ENCODE measurements at places on chromosomes 16 and 17.
A peak's percentile ranks its signal among the peaks of the same experiment; 100 is the strongest.

DNA sequence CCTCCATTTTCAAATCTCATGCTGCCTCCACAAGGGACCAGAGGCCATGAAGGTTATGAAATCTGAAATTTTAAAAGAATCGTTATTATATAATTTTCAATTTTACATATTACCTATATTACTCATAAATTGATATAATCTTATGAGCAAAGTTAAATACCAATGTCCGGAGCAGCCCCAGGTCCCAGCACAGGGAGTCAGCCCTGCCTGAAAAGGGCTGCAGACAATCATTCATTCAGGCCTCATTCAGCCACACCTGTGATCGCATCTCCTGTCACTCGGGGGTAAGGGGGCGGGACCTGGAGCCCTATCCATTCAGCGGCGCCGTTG is 172.5 kb downstream of the AHSP start:
- no peak for DNase-seq

- no peak for DNase-seq
Measured at GRCh38 chr17:7407082-7407481, 563 bp upstream of the NLGN2 start.

DNA sequence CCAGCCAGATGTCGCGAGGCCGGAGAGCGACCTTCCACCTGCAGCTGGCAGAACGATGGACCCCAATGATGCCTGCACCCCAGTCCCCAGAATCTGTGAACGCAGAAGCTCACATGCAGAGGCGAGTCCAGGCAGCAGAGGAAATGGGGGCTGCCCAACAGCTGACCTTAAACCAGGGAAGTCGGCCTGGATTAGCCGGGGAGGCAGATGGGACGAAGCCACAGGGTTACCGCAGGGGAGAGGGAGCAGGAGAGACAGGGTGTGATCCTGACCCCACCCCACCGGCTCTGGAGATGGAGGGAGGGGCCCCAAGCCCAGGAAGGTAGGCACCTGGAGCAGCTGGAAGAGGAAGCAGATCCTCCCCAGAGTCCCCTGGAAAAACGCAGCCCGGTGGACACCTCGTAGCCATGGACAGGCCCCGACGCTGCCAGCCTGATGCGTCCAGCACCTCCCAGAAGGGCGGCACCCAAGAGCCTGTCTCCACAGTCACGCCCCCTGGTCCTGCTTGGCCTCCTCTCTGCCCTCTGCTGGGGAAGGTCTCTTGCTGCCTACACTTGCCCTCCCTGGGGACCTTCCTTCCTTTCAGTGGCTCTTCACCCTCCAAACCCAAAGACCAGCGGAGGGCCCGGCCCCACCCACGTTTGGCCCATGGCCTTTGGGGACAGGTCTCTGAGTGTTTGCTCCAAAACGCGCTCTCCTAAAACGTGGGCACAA is 37.3 kb downstream of the PIEZO1 start:
- DNase-seq = no peak

GRCh38 chr17:78819806-78820792 is 20.5 kb downstream of the USP36 start:
- DNase-seq = no peak

GRCh38 chr17:83186226-83186625 is 106.8 kb downstream of the METRNL start:
- DNase-seq = no peak

- peak; percentile 32 for DNase-seq
Measured at GRCh38 chr17:14950686-14951085, 314.4 kb downstream of the PMP22 start.

- no peak for DNase-seq
Measured at GRCh38 chr17:66850692-66851091, 15.8 kb downstream of the CACNG5 start.

- DNase-seq = no peak
Measured at GRCh38 chr16:49504023-49504364, 130.4 kb downstream of the C16orf78 start.

DNA sequence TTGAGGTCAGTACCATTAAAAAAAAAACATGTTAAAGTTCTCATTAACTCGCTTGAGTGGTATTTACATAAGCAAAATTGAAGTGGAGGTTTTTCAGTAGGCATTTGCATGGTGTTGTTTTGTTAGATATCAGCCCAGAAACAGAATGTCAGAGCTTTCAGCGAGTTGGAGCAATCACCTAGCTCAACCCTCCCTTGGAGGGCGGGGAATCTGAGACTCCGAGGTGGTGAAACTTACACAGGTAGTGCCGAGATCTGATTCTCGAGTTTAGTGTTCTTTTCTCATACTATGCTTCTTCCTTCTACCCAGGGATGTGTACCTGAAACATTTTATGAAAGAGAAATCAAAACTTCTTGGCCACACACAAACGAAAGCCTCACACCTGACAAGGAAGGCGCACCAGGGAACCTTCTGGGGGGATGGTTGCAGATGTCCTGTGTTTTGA is 6.6 kb downstream of the SEC14L1 start:
- no peak for DNase-seq

DNA sequence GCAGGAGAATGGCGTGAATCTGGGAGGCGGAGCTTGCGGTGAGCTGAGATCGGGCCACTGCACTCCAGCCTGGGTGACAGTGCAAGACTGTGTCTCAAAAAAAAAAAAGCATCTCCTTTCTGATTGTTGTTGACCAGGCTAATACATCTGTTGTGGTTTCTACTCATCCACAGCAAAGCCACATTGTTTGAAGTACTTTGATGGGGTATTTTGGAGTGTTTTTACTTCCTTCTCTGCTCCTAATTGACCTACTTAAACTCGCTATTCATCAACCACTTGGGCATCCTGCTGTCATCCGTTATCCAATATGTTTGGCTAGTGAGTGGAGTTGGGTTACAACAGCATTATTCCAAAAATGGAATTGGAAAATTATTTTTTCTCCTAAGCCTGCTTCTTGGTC is 3.5 kb upstream of the CDC27 start:
- DNase-seq = peak; percentile 27

- DNase-seq = no peak
Measured at GRCh38 chr17:77502626-77503292, 362.0 kb downstream of the SEC14L1 start.

All from fibroblast of skin of back (primary cell).